Right ventricle myocardium inferior (tissue), 1 donor: ENCODE measurements at places on chromosomes 2 and 18. TPM values are rescaled to one million over a fixed set of nuclear protein-coding genes. Genes with fewer than 3 reads are reported as not detected.

DNA sequence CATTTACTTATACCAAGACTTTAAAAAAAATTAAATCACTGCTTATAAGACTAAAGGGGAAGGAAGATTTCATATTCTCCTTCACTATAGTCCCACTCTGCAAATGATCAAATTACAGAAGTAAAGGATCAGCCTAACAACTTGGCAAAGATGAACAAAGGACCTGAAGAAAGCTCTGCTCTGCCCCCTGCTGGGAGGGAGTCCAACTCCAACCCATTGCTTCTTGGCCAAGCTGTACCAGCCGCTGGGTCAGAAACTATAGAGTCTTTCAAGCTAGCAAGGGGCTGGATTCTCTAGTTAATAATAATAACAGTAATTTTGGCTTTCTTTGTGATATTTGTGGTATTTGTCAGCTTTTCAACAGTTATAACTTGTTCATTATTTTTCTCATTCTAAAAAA is 927.0 kb upstream of the CRIM1 start:
- DNase-seq: no peak

DNA sequence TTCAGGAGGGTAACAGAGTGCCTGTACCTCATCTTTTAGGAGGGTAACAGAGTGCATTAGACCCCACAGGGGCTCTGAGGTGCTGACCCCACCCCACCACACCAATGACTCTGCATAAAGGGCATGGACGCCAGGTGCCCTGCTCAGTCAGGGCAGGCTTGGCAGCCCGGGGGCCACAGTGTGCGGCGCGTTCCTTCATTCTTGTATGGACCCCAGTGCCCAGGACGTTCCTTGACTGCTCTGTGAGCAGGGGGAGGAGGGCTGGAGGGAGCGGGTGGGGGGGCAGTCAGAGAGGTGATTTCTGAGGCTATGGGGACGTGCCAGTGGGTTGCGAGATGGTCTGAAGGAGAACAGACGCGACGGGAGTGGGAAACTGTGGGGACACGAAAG is 168.7 kb upstream of the NCK2 start:
- no peak for DNase-seq

DNA sequence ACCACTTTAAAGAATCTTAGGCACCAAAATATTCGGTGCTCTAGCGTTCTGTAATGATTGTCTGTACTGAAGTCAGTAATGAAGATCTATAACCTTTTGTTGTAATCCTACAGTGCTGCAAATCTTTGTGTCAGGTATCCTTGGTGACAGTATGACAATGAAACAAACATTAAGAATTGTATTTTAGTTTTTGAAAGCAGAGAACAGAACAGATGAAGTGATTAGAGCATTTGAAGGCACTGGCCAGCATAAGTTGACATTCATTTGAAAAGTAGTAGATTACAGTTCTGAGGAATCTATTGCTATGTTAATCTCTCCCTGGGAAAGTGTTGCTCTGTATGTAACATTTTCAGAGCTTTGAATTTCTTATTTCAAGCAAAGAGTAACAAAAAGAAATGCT is 451.2 kb downstream of the NUP35 start:
- DNase-seq: no peak

- DNase-seq: no peak
Measured at GRCh38 chr2:203710952-203711351, 4.5 kb downstream of the CD28 start.

- no peak for DNase-seq
Measured at GRCh38 chr2:163752267-163752666, 16.5 kb upstream of the FIGN start.

DNA sequence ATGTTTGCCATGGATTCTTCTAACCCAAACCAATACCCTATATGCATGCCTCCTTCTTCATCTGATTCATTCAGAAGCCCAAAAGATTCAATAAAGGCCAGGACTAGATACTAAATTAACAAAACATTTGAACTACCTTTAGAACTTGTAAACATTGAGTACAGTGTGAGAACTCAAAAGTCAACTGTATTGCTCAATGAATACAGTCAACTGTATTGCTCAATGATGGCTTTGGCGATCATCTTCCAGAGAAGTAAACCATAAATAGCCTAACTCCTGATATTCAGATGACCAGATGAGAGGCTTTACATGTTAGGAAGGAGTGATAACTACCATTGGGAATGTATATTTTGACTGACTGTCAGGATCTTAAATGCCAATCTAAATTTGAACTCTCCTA is 206.5 kb upstream of the ITGA4 start:
- no peak for DNase-seq

DNA sequence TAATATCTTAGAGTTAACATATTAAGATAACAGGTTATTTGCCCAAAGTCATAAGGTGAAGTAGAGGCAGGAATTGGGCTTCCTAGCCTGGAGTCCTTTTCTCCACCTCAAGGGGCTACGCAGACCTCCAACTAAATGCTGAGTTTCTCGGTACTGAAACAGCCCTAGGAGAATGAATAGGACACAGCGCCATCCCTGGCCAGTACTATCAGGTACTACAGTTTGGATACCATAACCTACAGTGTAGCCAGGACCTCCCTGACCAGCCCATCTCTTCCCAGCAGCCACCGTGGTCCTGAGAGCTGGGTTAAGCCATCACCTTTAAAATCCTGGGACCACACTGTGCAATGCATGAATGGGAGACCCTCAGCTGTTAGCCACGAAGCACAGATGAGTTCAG is 15.7 kb downstream of the CASP8 start:
- no peak for DNase-seq

- DNase-seq: no peak
Measured at GRCh38 chr2:222174450-222174849, 124.3 kb downstream of the PAX3 start.

DNA sequence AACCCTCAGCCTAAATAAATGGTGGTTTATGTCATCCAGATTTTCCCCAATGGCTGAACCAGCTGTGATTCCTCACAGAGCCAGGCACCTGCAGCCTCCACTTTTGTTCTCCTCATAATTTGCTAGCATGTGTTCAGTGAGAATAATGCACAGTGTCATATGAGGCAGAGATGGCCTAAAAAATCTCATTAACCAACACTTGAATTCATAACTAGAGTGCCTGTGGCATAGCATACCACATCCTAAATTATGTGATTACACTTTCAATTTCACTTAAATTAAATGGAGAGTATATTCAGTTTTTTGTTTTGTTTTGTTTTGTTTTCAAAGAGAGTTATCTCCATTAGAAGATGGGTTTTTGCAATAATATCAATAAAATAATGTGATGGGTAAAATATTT is 488.0 kb downstream of the CBLN2 start:
- DNase-seq: no peak

GRCh38 chr2:150783015-150783414 is 295.5 kb upstream of the RND3 start:
- DNase-seq: no peak

DNA sequence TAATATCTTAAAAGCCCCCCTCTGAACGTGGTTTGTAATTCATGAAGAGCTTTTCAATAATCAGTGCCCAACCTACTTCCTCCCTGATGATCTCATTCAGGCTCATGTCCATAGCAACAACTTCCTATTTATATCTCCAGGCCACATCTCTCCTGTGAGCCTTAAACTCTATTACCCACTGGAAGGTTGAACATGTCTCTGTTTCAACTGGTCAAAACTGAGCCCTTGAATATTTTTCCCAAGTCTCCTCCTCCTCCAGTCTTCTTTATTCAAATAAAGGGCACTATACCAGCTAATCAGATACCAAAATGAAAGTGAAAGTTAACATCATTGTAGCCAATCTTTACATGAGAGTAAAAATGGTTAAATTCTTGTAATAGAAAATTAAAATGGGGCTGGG is 63.7 kb upstream of the ITGA4 start:
- DNase-seq: no peak

- DNase-seq: no peak
Measured at GRCh38 chr2:29839306-29839705, 82.1 kb downstream of the ALK start.

DNA sequence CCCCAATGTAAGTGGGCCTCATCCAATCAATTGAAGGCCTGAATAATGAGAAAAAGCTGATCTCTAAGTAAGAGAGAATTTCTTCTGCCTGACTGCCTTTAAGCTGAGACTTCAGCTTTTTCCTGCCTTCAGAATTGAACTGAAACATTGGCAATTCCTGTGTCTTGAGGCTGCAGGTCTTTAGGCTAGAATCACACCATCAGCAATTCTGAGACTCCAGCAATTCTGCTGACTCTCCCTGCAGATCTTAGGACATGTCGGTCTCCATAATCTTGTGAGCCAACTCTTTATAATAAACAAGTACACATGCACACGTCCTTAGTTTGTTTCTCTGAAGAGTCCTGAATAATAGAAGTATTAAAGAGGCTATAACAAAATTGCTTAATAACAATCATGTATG is 209.1 kb downstream of the FSIP2 start:
- no peak for DNase-seq

CTNNA2 gene
- total RNA-seq: not detected

NAT8 gene
- not detected for total RNA-seq

EMX1 gene
- not detected for total RNA-seq

ZFP36L2 gene
- 51.1 TPM for total RNA-seq

CHRNG gene
- total RNA-seq: not detected

B3GNT7 gene
- total RNA-seq: 9.1 TPM

ACYP2 gene
- 62.6 TPM for total RNA-seq

NT5DC4 gene
- total RNA-seq: not detected

ANXA4 gene
- total RNA-seq: 27.5 TPM

REG3A gene
- total RNA-seq: not detected

NCKAP5 gene
- 4.3 TPM for total RNA-seq
